ENCODE measurements at places on chromosomes 1 and 21.
A peak's percentile ranks its signal among the peaks of the same experiment; 100 is the strongest.

- DNase-seq = no peak
Measured at GRCh38 chr1:18305182-18305795, 175.4 kb upstream of the KLHDC7A start.

DNA sequence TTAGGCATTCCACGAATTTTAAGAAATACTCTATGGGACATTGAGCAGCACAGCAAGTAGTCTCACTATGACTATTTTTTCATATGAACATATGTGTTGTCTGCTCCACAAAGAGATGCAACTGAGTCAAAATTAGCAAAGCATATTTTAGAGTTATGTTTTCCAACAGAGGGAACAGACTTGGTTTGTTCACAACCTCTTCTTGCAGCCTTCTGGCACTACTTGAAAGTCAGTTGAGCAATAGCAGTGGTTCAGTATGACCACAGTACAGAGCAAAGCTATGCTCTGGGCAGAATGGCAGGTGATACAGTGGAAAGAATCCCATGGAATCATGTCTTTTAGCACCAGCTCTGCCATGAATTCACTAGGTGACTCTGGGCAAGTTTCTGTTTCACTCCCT, 5.2 kb downstream of the CCN1 start:
- DNase-seq = no peak

DNA sequence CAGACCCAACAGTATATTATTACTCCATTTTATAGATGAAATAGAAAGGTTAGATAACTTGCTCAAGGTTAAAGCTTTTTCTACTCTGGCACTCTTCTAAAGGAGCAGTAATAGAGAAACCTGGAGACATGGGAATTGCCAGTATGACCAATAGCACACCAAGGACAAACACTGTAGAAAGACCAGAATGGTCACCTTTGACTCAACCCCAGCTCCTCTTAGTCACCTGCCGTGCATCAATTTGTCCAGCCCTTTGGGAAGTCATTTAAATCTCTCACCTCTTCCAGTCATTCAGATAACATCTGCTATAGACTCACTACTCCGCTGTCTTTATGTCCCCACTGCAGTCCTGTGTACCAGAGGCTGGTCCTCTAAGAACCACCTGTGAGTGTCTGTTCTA, 23.9 kb upstream of the SLC44A3 start:
- no peak for DNase-seq

DNA sequence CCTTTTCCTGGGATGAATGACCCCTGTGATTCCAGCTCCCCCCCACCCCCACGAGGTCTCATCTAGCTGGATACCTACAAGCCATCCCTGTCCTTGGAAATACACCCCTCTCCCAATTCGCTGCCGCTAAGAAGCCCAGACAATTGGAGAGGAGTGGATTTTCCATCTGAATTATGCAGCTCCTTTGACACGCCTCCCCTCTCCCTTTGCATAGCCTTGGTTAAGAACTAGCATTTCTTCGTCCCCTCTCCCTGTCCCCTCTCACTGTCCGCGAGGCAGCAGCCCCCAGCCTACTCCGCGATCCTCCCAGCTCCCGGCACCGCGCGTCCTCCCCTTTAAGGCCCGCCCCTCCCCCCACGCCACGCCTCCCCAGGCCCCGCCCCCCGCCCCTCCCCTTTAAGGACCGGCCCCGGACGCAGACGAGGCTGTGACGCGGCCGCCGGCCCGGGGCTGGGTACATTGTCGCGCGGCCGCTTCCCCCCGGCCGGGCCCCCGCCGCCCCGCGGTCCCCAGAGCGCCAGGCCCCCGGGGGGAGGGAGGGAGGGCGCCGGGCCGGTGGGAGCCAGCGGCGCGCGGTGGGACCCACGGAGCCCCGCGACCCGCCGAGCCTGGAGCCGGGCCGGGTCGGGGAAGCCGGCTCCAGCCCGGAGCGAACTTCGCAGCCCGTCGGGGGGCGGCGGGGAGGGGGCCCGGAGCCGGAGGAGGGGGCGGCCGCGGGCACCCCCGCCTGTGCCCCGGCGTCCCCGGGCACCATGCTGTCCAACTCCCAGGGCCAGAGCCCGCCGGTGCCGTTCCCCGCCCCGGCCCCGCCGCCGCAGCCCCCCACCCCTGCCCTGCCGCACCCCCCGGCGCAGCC, at the start of gene MAPKAPK2:
TSS of gene MAPKAPK2 (plus strand) at position 428 of the 856 bp plus-strand sequence. CDS start at position 753, 325 bp downstream.
- DNase-seq = peak; percentile 87
